ENCODE measurements at places on chromosomes 2 and 18.

GRCh38 chr2:208820014-208820688, 413.6 kb downstream of the PTH2R start:
- H3K27ac ChIP-seq, result no peak overlapping the region
- no peak for DNase-seq
- no peaks in the 10 kb centered on the region for H3K4me1 ChIP-seq
- H3K27me3 ChIP-seq, result no peaks in the 10 kb centered on the region
- no peaks in the 10 kb centered on the region for H3K36me3 ChIP-seq

GRCh38 chr2:181404472-181404871, 52.7 kb upstream of the ITGA4 start:
- no peaks in the 10 kb centered on the region for H3K36me3 ChIP-seq
- H3K4me3 ChIP-seq, result no peak overlapping the region
- no peaks in the 10 kb centered on the region for H3K27me3 ChIP-seq
- H3K4me1 ChIP-seq, result no peaks in the 10 kb centered on the region
- DNase-seq, result no peak

GRCh38 chr2:12737738-12738485, 21.2 kb downstream of the TRIB2 start:
- H3K4me1 ChIP-seq, result no peaks in the 10 kb centered on the region
- no peak overlapping the region for H3K4me3 ChIP-seq
- no peaks in the 10 kb centered on the region for H3K27me3 ChIP-seq
- DNase-seq, result peak; percentile 59

DNA sequence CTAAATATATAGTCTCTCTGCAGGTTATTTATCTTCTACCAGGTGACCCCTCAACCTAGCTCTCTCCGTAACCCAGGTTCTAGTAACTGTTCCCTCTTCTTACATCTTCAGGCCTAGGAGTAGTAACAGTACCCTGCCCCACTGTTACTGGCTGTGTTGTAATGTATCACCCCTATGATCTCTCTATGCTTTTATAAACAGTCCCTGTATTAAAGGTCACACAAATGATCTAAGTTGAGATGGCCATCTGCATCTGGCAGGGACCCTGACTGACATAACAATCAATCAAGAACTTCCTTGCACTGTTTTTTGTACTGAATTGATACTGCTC, 219.7 kb upstream of the STK17B start:
- H3K27me3 ChIP-seq, result no peaks in the 10 kb centered on the region
- no peaks in the 10 kb centered on the region for H3K4me1 ChIP-seq
- DNase-seq, result no peak

GRCh38 chr2:39399570-39399969, 37.5 kb downstream of the MAP4K3 start:
- H3K27me3 ChIP-seq, result no peaks in the 10 kb centered on the region
- no peak overlapping the region for H3K27ac ChIP-seq
- peaks cover 8% of the 10 kb centered on the region for H3K36me3 ChIP-seq
- DNase-seq, result no peak

DNA sequence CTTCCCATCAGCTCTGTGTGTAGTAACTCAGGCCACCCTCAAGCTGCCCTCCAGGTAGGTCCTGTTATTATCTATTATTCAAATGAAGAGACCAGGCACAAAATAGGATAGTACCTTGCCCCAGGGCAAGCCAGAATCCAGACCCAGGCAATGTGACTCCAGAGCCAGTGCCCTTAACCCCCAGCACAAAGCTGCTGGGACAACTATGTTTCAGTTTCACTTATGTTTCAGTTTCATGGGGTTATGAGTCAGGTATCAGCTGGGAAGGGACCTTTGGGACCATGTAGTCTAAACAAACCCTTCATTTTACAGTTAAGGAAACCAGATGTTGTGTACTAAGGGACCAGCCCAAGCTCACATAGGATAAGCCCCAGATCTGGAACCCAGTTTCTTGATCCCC, 10.0 kb downstream of the HK2 start:
- H3K4me1 ChIP-seq, result peaks cover 44% of the 10 kb centered on the region
- H3K36me3 ChIP-seq, result no peaks in the 10 kb centered on the region
- H3K27me3 ChIP-seq, result no peaks in the 10 kb centered on the region
- DNase-seq, result peak; percentile 92
- peak overlapping the region; percentile 4 for H3K4me3 ChIP-seq
- peak overlapping the region; percentile 75 for H3K27ac ChIP-seq

GRCh38 chr2:106649306-106649705, 162.1 kb downstream of the CD8B2 start:
- no peak overlapping the region for H3K27ac ChIP-seq
- H3K27me3 ChIP-seq, result no peaks in the 10 kb centered on the region
- H3K4me3 ChIP-seq, result no peak overlapping the region
- DNase-seq, result no peak
- H3K4me1 ChIP-seq, result no peaks in the 10 kb centered on the region
- no peaks in the 10 kb centered on the region for H3K36me3 ChIP-seq

DNA sequence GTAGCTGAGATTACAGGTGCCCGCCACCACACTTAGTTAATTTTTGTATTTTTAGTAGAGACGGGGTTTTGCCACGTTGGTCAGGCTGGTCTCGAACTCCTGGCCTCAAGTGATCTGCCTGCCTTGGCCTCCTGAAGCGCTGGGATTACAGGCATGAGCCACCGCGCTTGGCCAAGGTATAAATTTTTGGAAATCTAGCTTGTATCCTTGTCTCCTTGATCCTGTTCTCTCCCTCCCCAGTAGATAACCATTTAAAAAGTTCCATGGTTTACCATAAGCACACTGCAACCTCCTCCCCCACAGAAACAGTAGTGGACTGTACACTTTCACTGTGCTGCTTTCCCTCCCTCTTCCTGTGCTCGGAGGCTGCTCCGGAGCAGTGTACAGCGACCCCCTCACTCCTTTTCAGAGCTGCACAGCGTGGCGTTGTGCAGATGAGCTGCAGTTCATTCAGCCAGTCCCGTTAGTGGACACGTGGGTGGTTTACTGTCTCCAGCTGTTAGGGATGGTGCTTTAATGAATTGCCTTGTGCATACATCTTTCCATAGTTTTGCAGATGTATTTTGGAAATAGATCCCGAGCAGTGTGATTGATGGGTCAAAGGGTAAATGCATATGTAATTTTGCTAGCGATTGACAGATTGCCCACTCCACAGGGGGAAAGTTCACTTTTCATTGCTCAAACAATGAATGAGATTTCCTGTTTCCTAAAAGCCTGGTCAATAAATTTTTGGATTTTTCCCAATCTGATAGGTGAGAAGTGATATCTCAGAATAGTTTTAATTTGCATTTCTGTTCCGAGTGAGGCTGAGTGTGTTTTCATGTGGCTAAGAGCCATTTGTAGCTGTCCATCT, 14.8 kb downstream of the ASB1 start:
- DNase-seq, result peak; percentile 22
- no peak overlapping the region for H3K27ac ChIP-seq
- H3K27me3 ChIP-seq, result no peaks in the 10 kb centered on the region
- peaks cover 30% of the 10 kb centered on the region for H3K36me3 ChIP-seq

DNA sequence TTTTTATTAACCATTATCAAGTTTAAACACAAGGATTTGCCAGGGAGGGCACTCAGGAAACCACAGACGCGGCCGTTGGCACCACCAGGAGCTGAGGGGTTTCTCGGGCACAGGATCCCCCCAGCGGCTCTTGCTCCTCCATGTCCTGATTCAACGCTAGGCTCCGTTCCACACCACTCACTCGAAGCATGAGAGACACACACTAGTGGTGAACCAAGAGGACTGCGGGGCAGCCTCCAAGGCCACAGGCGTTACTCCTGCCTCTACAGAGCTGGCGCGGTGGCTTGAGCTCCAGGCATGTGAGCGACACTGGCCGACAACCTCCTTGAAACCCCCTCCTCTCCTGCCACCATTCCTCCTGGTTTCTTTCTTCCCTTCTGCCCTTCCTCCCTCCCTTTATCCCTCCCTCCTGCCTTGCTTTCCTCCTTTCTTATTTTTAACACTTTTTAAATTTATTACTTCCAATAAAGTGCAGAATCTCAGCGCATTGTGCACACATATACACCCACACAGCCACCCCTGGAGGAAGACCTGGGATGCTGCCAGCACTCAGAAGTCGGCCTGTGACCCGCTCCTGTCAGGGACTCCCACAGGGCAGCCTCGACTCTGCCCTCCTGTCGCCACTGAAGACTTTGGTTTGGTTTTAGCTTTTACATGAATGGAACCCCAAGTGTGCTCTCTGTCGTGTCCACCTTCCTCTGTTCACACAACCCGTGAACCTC, 21.7 kb downstream of the COX7A2L start:
- H3K4me3 ChIP-seq, result no peak overlapping the region
- H3K27ac ChIP-seq, result no peak overlapping the region
- H3K27me3 ChIP-seq, result no peaks in the 10 kb centered on the region

GRCh38 chr2:114157057-114157385, 267.1 kb downstream of the ACTR3 start:
- no peak overlapping the region for H3K27ac ChIP-seq
- no peak for DNase-seq
- H3K4me1 ChIP-seq, result no peaks in the 10 kb centered on the region
- H3K4me3 ChIP-seq, result no peak overlapping the region
- no peaks in the 10 kb centered on the region for H3K27me3 ChIP-seq

DNA sequence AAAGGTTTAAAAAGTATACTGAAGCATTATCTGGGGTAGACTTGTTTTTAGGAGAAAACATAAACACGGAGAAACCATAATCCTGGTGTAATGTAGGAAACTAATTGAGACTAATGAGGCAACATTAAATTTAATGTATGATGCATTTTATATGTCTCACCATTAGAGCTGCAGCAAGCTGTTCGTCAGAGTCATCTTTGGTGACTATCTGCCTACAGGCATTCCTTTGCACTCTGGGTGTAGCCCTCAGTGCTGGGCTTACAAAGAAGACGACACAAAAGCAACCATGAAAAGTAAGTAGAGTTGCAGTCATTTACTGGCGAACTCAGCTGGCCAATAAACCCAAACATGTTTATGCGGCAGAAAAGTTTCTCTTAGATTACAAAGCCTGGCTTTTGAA, 415.3 kb upstream of the ZEB2 start:
- no peak overlapping the region for H3K4me3 ChIP-seq
- no peak for DNase-seq
- H3K36me3 ChIP-seq, result no peaks in the 10 kb centered on the region
- 0 out of 2 replicates have a peak, but pooled peaks cover 2% of the 10 kb centered on the region for H3K4me1 ChIP-seq
- no peaks in the 10 kb centered on the region for H3K27me3 ChIP-seq

DNA sequence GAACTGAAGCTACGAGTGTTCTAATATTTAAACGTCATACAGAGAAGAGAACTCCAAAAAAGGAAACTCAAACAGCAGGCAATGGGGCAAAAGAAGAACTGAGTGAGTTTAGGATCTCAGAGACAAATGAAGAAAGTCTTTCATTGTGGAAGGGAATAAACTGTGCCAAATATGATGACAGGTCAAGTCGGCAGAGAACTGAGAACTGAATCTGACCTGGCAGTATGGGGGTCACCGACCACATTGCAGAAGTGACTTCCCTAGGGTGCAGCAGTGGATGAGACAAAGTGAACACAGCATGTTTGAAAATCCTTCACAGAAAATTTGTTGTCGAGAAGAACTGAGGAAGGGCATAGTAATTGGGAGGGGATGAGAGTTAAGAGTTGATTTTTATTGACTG, 55.9 kb downstream of the TTC21B start:
- no peak overlapping the region for H3K27ac ChIP-seq
- H3K4me3 ChIP-seq, result no peak overlapping the region
- peaks cover under 1% of the 10 kb centered on the region for H3K4me1 ChIP-seq
- H3K27me3 ChIP-seq, result no peaks in the 10 kb centered on the region
- H3K36me3 ChIP-seq, result peaks cover 14% of the 10 kb centered on the region
- no peak for DNase-seq

DNA sequence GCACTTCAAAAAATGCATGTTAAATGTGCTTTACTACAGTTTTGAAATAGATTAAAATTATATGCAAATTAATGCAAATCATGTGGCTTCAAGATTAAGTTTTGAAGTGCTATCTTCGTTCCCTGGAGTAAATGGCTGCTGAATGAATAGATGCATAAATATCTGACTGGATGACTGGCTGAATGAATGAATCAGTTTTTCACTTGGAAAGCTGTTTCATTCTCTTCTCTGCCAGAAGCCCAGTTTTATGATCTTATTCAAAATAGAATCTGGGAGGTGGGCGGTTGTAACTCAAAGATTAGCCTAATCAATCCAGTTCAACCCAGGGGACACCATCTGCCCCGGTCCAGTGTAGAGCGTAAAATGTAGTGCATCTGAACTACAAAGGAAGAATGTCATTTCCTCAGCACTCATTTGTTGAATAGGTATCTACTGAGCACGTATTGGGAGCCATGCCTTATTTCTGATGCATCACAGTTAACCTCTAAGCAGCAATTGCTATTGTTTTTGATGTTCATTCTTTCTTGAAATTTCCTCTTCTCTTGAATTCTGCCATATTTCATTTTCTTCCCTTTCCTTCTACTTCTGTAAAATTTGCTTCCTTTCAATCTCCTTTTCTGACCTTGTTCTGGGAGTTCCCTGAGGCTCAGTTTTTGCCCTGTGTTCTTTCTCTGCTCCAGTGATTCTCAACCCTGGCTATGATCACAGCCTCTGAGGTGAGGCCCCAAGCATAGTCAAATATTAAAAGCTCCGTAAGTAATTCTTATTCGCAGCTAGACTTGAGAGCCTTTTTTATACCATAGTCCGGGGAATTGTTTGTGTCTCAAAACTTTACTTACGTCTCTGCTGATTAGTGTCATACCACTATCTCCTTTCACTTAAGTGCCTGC, 282.7 kb downstream of the PARD3B start:
- H3K4me1 ChIP-seq, result no peaks in the 10 kb centered on the region
- no peaks in the 10 kb centered on the region for H3K36me3 ChIP-seq
- DNase-seq, result no peak
- H3K27ac ChIP-seq, result no peak overlapping the region
- H3K4me3 ChIP-seq, result no peak overlapping the region

GRCh38 chr2:18626958-18627650, 37.7 kb upstream of the NT5C1B start:
- H3K27me3 ChIP-seq, result no peaks in the 10 kb centered on the region
- DNase-seq, result no peak
- no peak overlapping the region for H3K4me3 ChIP-seq

GRCh38 chr2:174485788-174486562, 854 bp downstream of the GPR155 start:
- peaks cover 3% of the 10 kb centered on the region for H3K4me1 ChIP-seq
- peaks cover 2% of the 10 kb centered on the region for H3K36me3 ChIP-seq
- peak overlapping the region; percentile 99 for H3K4me3 ChIP-seq
- H3K27me3 ChIP-seq, result no peaks in the 10 kb centered on the region

- no peak for DNase-seq
- H3K27me3 ChIP-seq, result no peaks in the 10 kb centered on the region
- H3K36me3 ChIP-seq, result peaks cover 3% of the 10 kb centered on the region
- no peaks in the 10 kb centered on the region for H3K4me1 ChIP-seq
These were observed 415.6 kb upstream of the LYPD1 start for GRCh38 chr2:133085646-133086045.

- H3K36me3 ChIP-seq, result no peaks in the 10 kb centered on the region
- no peaks in the 10 kb centered on the region for H3K4me1 ChIP-seq
- no peak overlapping the region for H3K4me3 ChIP-seq
- DNase-seq, result no peak
- H3K27ac ChIP-seq, result no peak overlapping the region
- H3K27me3 ChIP-seq, result no peaks in the 10 kb centered on the region
These were observed 169.3 kb downstream of the TMEM200C start for GRCh38 chr18:5726011-5726410.

DNA sequence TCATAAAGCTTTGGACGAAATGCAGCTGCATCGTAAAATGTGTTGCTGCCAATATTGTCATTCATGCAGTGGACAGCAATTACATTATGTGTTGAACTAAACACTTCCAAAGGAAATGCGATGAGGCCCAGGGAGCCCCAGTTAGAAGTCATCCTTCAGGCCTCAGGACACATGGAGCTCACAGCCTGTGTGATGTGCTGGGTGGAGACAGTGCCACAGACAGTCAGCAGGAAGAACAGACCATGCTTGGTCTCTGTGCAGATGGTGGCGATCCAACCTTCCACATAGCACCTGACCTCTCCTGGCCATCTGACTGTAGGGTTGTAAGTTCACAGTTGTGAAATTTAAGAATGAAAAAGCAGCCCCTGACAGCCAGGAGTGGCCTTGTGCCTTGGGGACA, 118.3 kb upstream of the ALKAL2 start:
- no peaks in the 10 kb centered on the region for H3K4me1 ChIP-seq
- H3K27me3 ChIP-seq, result no peaks in the 10 kb centered on the region
- H3K27ac ChIP-seq, result no peak overlapping the region
- no peak for DNase-seq
- no peaks in the 10 kb centered on the region for H3K36me3 ChIP-seq
